ENCODE measurements at places on chromosomes 2 and 18. TPM values are rescaled to one million over a fixed set of nuclear protein-coding genes. Genes with fewer than 3 reads are reported as not detected.

Gene GALNT3
- 33.1 TPM for total RNA-seq

Gene NGEF
- 52.2 TPM for total RNA-seq

Gene REG3A
- not detected for total RNA-seq

Gene MRPL33
- 81.9 TPM for total RNA-seq

Gene POLR1A
- total RNA-seq: 29.7 TPM

Gene BOLL
- total RNA-seq: not detected

Gene LRRTM4
- 1.3 TPM for total RNA-seq

Gene DCDC2C
- total RNA-seq: not detected

Gene NHEJ1
- 11.2 TPM for total RNA-seq

Gene GPR35
- total RNA-seq: 1.1 TPM

Gene PLB1
- total RNA-seq: 1.7 TPM

Gene SH2D6
- total RNA-seq: 2.3 TPM

Gene ATP6V1B1
- total RNA-seq: 13.9 TPM

Gene ZNF2
- total RNA-seq: 4.9 TPM

Gene GCG
- total RNA-seq: not detected

Gene ALK
- total RNA-seq: not detected

Gene DUSP2
- 5.2 TPM for total RNA-seq

Gene PAX8
- 6.4 TPM for total RNA-seq

Gene PRSS56
- not detected for total RNA-seq

Gene NT5C1B
- total RNA-seq: not detected

Gene BBS5
- total RNA-seq: 0.38 TPM

Gene RAB1A
- 165 TPM for total RNA-seq

Gene OTOF
- not detected for total RNA-seq

Gene DOK6
- not detected for total RNA-seq

Gene ANKRD30BL
- not detected for total RNA-seq

Gene SLC9A4
- 0.85 TPM for total RNA-seq

Gene RNMT
- total RNA-seq: 48.8 TPM

Gene SIX2
- 11.9 TPM for total RNA-seq

Gene RFX8
- total RNA-seq: not detected

Gene UGT1A5
- 91.2 TPM for total RNA-seq

Gene C2orf78
- not detected for total RNA-seq

Gene ZSWIM2
- not detected for total RNA-seq

Gene RGPD3
- total RNA-seq: not detected

Gene RASGRP3
- 0.10 TPM for total RNA-seq

Gene CTLA4
- not detected for total RNA-seq

Gene NR4A2
- 2.3 TPM for total RNA-seq

Gene ABCB11
- total RNA-seq: not detected

Gene VAMP5
- total RNA-seq: 7.4 TPM

Gene TSPYL6
- total RNA-seq: not detected

Gene CSRNP3
- 0.41 TPM for total RNA-seq

Gene EPB41L5
- 18.4 TPM for total RNA-seq

Gene GPR75
- 1.8 TPM for total RNA-seq

Gene CD302
- 1.5 TPM for total RNA-seq

Gene KCNF1
- total RNA-seq: 1.0 TPM

Gene AMER3
- not detected for total RNA-seq

Gene INO80C
- 23.9 TPM for total RNA-seq

Gene SLC1A4
- total RNA-seq: 8.4 TPM

Gene IL36B
- total RNA-seq: not detected

Gene CCL20
- not detected for total RNA-seq

Gene VRK2
- 32.7 TPM for total RNA-seq

Gene MROH2A
- total RNA-seq: 2.9 TPM

Gene UPP2
- not detected for total RNA-seq
